T-cell (primary cell): ENCODE measurements at places on chromosomes 16 and 17. TPM values are rescaled to one million over a fixed set of nuclear protein-coding genes. Genes with fewer than 3 reads are reported as not detected.

The PRSS33 gene
- not detected for total RNA-seq

The CMIP gene
- total RNA-seq, result 46.6 TPM

The BCL6B gene
- not detected for total RNA-seq

The TP53TG3D gene
- total RNA-seq, result 0.63 TPM

DNA sequence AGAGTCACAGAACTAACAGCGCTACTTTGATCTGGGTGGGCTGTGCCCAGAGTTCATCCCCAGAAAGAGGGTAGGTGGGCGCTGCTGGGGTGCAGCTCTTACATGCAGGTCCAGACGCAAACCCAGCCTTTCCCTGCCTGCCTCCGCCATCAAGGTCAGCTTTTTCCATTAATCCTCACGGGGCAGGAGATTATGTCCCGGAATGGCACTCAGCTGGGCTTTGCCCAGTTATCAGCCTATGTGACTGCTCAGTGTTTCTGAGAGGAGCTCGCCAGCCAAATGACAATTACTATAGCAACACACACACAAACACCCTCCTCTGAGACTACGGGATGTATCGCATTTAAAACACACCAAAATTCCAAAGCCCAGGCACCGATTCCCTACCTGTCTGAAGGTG is 20.1 kb downstream of the GLYR1 start:
- H3K4me1 ChIP-seq, result no peaks in the 10 kb centered on the region
- peaks cover 14% of the 10 kb centered on the region for H3K36me3 ChIP-seq
- no peak overlapping the region for H3K27ac ChIP-seq
- H3K4me3 ChIP-seq, result no peak overlapping the region
- no peak for DNase-seq

DNA sequence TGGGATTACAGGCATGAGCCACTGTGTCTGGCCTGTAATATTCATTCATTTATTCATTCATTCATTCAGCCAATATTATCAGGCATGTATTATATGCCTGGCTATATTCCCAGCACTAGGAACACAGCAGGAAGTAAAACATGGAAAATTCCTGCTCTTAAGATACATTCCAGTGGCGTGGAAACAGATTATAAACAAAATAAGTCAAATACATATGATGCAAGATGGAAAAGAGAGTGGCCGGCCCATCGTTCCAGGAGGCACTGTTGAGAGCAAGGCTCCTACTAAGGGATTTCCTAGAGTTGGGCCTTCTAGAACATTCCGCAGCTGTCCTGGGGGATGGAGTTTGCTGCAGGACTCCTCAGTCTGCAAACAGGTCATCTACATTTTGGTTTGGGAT is 17.7 kb downstream of the ADCY9 start:
- no peaks in the 10 kb centered on the region for H3K27me3 ChIP-seq
- no peaks in the 10 kb centered on the region for H3K4me1 ChIP-seq
- no peak for DNase-seq

DNA sequence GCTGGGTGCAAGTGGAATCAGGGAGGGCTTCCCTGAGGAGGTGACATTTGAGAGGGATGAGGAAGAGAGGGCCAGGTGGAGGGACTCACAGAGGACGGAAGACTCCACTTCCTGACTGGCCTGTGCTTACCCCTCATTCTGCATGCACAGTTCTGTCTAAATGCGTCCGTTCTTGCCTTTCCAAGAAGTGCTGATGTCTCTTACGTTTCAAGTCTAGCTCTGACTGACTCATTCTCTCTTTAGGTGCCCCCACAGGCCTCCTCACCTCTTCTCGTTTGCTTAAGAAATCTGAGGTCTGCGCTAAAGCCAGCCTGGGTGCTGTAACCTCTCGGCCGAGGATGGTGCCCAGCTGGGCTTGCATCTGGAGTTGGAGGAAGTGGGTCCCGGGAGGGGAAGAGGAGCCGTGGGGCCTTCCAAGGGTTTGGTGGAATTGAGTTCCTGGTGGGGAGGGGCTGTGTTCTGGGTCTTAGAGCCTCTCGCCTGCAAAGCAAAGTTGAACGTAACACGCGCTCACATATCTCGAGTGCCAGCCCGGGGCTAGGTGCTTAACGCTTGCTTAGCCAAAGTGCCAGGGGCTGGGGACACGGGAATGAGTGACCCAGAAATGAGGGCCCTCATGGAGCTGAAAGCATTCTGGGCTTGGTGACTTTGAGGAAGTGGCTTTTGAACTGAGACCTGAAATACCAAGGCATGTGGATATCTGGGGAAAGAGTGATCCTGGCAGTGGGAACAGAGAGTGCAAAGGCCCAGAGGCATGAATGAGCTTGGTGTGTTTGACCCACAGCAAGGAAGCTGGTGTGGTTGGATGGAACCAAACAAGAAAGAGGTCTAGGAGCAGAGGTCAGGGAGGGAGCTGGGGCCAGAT is 4.8 kb downstream of the IL4R start:
- no peaks in the 10 kb centered on the region for H3K27me3 ChIP-seq
- peak overlapping the region; percentile 94 for H3K27ac ChIP-seq
- H3K36me3 ChIP-seq, result peaks cover 4% of the 10 kb centered on the region
- DNase-seq, result peak; percentile 49

DNA sequence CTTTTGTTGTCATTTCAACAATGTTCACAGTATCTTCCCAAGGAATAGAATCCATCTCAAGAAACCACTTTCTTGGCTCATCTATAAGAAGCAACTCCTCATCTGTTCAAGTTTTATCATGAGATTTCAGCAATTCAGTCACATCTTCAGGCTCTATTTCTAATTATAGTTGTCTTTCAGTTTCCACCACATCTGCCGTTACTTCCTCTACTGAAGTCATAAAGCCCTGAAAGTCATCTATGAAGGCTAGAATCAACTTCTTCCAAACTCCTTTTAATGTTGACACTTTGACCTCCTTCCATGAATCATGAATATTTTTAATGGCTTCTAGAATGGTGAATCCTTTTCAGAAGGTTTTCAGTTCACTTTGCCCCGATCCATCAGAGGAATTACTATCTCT is 102.1 kb downstream of the CDH13 start:
- H3K4me3 ChIP-seq, result no peak overlapping the region
- no peaks in the 10 kb centered on the region for H3K36me3 ChIP-seq
- no peak overlapping the region for H3K27ac ChIP-seq
- DNase-seq, result no peak
- H3K4me1 ChIP-seq, result no peaks in the 10 kb centered on the region

GRCh38 chr17:47363171-47363570 is 39.4 kb downstream of the EFCAB13 start:
- H3K27ac ChIP-seq, result no peak overlapping the region
- no peaks in the 10 kb centered on the region for H3K36me3 ChIP-seq
- DNase-seq, result no peak
- no peaks in the 10 kb centered on the region for H3K4me1 ChIP-seq
- H3K27me3 ChIP-seq, result no peaks in the 10 kb centered on the region
- no peak overlapping the region for H3K4me3 ChIP-seq

- H3K4me1 ChIP-seq, result peaks cover 9% of the 10 kb centered on the region
- H3K27ac ChIP-seq, result no peak overlapping the region
- no peak overlapping the region for H3K4me3 ChIP-seq
- H3K27me3 ChIP-seq, result no peaks in the 10 kb centered on the region
Observed at GRCh38 chr16:24041834-24042631, 206.2 kb downstream of the PRKCB start.

GRCh38 chr16:4261557-4262172 is 11.2 kb downstream of the TFAP4 start:
- H3K27me3 ChIP-seq, result no peaks in the 10 kb centered on the region
- peaks cover 13% of the 10 kb centered on the region for H3K36me3 ChIP-seq
- H3K27ac ChIP-seq, result no peak overlapping the region
- DNase-seq, result no peak
- H3K4me1 ChIP-seq, result no peaks in the 10 kb centered on the region

GRCh38 chr16:8763083-8763482 is 34.4 kb downstream of the TMEM186 start:
- no peaks in the 10 kb centered on the region for H3K4me1 ChIP-seq
- no peak overlapping the region for H3K27ac ChIP-seq
- no peaks in the 10 kb centered on the region for H3K27me3 ChIP-seq
- DNase-seq, result no peak
